D341Med (cell line): ENCODE measurements at places on chromosomes 1 and 21.
A peak's percentile ranks its signal among the peaks of the same experiment; 100 is the strongest.

DNA sequence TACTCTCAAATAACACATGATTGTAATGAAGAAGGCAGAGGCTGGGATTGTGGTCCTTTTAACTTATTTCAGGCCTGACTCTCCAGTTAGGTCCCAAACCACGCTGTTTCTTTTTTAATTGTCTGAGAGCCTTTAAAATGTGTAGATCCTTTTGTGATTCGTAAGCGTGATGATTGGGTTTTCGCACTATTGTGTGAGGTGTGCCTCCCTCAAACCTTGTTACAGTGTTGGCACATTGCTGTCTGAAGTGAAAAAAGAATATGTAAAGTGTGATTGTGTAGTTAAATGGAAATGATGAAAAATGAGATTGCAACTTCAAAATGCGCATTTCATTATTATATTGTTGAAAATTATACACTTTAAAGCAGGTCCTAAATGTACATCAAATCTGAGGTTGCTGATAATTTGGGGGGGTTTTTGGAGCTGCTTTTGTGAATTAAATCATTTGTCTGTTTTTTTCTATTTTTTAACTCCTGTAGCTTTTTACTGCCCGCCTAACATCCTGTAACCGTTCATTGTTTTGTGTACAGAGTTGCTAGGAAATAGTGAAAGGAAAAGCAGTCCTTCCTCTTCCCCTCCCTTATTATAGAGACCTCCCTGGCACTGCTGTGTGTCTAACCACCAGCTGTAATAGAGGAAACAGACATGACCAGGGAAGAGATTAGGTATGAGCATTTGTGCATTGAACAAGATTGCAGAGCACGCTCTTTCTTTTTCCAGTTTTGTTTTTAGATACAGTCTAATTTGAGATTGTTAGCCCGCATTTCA, 43.3 kb downstream of the IARS2 start:
- DNase-seq = no peak

DNA sequence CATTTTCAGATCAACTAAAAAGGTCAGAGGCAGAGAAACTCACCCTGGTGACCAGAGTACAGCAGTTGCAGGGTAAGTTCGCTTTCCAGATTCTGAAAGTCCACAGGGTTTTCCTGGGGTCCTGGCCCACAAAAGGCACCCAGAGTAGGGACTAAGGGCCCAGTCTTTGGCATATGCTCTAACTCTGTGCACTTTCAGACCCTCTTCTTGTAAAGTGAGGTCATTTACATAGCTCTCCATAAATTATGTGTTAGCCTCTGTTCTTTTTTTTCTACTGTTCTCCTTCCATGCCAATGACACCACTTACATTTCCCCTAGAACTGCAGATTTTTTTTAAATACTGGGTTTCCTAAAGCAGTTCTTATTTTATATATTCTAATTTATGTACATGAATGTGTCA, 6.3 kb downstream of the C1orf74 start:
- no peak for DNase-seq

DNA sequence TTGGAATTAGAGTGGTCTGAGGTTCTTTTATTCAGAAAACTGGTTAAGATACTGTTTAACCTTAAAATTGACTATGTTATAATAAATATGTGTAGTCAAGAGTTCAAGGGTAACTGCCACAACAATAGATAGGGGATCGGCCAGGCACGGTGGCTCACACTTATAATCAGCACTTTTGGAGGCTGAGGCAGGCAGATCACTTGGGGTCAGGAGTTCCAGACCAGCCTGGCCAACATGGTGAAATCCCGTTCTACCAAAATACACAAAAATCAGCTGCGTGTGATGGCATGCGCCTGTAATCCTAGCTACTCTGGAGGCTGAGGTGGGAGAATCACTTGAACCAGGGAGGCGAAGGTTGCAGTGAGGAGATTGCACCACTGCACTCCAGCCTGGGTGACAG, 39.5 kb downstream of the PDC start:
- DNase-seq = no peak

- DNase-seq = no peak
Measured at GRCh38 chr1:172588296-172589291, 55.6 kb downstream of the SUCO start.

GRCh38 chr1:85144351-85144750, 56.5 kb downstream of the SYDE2 start:
- DNase-seq = no peak

GRCh38 chr1:15575549-15576150, 9.2 kb downstream of the AGMAT start:
- no peak for DNase-seq

DNA sequence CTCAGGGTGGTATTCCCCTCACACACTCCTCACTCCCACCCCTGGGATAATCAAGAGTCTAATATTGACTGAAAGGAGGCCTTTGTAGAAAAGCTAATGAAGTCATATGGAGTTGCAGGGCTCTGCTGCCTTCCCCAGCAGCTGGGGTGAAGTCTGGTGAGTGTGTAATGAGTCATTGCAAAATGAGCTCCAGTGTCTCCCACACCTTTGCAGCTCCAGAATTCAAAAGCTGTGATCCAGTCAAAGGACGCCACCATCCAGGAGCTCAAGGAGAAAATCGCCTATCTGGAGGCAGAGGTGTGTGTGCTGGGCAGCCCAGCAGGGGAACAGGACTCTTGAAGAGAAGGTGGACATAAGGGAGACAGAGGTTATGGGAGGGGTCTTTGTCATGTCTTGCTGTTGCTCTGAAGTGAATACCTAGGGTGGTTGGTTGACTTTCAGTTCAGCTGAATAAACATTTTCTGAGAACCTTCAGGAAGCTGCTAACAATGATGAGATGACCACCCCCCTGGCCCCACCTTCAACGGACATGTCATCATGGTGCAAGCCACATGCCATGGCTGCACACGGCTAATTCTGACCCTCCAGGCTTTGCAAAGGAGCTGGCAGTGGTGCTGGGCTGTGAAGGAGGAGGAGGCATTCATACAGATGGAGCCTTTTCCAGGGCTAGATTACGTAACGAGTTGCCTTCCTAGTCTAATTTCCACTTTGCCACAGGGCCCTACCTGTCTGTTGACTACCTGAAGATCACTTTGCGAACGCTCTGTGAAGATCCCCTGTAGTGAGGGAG, 32.2 kb upstream of the SNX27 start:
- DNase-seq = no peak

- DNase-seq = no peak
Measured at GRCh38 chr1:217846733-217847132, 215.6 kb downstream of the SPATA17 start.

DNA sequence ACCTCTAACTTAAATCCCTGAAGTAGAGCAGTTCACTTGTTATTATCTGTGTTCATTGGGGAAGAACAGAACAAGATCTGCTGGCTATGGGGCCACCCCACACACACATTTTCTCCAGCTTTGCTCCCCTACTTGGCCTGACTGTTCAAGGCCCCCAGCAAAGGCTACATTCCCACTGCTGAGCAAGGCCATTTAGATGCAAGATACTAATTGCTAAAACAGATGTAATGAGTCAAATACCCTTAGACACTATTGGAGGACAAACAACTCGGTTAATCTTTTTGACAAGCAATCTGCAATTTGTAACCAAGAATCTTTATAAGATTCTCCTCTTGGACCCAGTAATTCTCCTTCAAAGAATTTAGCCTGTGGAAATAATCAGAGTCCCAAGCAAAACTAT, 67.7 kb downstream of the NAV1 start:
- no peak for DNase-seq

GRCh38 chr1:107877092-107877491, 87.9 kb downstream of the VAV3 start:
- DNase-seq = peak; percentile 43

DNA sequence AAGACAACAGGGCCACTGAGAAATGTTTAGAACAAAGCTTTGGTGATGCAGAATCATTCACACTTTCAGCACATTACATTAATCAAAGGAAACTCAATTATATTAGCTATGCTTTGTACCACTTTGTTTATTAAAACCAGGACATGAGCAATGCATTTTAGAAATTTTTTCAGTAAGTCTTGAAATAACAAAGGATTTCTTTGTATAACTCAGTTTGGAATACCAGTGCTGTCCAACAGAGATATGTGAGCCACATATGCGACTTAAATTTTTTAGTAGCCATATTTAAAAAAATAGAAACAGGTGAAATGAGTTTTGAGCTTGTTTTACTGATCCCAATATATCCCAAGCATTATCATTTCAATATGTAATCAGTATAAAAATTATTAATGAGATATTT, 18.8 kb upstream of the F3 start:
- DNase-seq = no peak

DNA sequence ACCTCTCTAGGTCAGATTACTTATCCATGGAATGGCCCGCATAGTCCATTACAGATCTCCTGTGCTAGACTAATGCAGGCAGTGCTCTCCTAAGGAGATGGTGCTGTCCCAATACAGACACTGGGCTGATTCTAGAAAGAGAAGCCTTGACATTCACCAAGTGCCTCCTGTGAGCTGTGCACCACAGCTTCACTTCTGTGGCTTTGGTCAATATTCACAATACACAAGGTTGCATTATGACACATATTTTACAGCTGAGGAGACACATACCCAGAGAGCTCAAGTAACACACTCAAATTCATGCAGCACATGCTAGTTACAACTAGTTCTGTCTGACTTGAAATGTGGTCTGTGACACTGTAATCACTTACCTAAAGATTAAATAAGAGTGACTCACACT, 59.4 kb upstream of the LRRC8B start:
- DNase-seq = no peak

- no peak for DNase-seq
Measured at GRCh38 chr1:84574936-84575335, 696 bp upstream of the CTBS start.

DNA sequence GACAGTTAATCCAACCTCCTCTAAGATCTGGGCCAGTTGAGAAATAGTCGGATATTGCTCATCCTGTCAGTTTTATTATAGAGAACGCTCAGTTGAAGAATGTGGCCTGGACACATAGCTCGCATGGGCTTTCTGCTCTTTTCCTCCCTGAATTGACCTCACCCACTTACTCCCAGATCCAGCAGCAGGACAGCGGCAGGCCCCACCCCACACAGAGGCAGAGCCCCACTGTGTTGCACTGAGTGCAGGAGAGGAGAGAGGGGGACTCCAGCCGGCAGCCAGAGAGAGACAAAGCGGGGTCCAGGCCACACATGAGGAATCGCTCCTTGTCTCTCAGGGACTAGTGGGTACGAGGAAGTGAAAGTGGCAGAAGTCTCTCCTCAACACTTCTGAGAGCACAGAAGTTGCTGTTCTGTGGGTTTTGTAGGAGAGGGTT, 78.6 kb downstream of the LAMC1 start:
- no peak for DNase-seq
